ENCODE measurements at places on chromosomes 7 and 10. TPM values are rescaled to one million over a fixed set of nuclear protein-coding genes. Genes with fewer than 3 reads are reported as not detected.
A peak's percentile ranks its signal among the peaks of the same experiment; 100 is the strongest.

SPAM1 gene
- not detected for total RNA-seq

RBP4 gene
- not detected for total RNA-seq

FRG2B gene
- not detected for total RNA-seq

FOXI2 gene
- not detected for total RNA-seq

ENTPD1 gene
- total RNA-seq = 0.03 TPM

AGAP4 gene
- 2.7 TPM for total RNA-seq

DNA sequence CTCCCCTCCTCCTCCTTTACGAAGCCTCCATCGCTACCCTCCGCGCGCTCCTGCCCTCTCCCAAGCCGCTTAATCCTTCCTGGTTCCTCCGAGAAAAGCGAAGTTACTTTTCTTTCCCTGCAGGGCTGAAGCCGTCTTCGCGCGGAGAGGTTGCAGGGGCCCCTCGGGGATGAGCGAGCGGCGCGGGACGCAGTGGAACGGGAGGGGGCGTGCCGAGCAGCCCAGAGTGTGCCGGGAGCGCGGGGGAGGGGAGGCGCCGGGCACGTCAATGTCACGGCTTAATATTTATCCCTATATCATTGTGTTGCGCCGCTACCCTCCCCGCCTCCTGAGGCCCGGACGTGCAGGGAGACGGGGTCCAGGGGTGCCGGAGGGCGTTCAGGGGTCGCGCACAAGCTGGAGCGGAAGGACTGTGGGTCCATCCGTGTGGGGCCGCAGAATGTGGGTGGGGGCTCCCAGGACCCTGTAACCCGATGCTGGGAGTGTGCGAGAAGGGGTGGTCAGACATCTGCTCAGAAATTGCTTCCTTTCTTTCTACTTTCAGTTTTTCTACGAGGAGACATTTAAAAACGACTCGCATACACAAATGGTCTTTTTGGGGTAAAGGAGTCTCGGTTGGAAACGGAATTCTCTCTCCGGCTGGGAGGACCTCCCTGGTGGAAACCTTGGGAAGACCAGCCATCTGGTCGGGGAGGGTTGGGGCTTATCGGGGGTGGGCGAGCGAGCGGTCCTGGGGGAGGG, 2.4 kb downstream of the CDK6 start:
- DNase-seq = peak; percentile 85

- DNase-seq = peak; percentile 68
These were observed 23.6 kb downstream of the ST8SIA6 start for GRCh38 chr10:17430647-17431355.

DNA sequence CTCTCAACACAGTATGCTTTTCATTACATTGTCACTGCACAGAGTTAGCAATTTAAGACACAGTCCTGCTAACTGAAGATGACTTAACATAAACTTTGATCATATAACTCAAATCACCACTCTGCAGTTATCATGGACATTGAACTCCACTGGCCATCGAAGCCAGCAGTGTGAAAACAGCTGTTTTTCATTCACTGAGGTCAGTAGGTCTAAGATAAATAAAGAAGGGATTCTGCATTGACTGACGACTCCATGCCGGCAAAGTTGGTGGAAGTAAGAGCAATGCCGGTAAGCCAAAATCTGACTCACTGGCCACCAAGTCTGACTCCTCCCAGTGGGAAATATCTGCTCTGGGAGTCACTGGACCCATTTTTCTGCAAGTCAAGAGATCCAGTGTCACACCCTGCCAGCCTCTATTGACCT, 449.9 kb upstream of the ANKRD30A start:
- DNase-seq = peak; percentile 39

DNA sequence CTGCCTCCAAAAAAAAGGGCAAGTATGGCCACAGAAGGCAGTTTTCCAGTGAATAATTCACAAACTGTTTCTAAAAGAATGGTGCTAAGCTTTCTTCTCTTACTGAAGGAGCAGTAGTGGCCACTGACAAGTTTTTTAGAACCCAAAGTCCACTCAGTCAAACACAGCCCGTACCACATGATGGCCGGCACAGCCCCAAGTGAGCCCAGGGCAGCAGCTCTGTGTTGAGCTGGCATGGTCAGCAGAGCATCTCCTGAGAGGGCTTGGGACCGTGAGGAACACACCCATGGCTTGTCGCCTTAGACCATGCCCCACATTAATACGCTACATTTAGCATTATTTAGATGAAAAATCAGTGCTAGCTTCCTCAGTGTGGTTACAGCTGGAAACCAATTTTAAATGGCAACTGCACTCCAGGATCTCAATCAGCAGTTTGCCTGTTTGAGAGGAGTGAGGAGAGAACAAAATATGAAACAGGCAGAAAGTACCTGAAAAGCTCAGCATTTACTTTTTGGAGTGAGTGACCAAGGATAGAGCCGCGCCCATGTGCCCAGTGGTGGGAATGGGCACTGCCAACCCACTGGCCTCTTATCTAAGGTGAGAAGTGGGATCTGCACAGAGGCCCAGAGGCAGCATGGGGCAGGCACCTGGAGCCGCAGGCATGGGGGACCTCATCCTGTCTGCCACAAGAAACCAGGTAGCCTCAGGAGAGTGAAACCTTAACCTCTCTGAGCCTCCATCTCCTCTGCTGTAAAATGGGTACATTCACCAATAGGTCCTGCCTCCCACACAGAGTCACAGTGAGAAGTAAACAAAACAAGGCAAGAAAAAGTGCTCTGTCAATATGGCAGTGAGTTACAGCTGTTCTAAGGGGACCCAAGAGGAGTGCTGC, 17.4 kb downstream of the PSAP start:
- no peak for DNase-seq

DNA sequence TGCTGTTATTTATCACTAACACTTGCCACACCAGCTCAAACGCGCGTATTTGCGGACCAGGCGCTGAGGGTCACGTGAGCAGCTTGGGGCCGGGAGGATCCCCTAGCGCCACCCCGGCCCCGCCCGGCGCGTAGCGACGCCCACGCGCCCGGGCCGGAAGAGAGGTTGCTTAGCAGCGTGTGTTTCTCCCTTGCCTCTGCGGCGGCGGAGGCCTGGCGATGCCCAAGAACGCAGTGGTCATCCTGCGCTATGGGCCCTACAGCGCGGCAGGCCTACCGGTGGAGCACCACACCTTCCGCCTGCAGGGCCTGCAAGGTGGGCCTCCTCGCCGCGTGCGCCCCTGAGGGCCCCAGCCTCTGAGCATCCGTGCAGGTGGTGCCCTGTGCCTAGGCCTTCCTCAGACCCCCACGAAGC, at the start of gene C10orf53:
C10orf53 (plus strand) TSS at position 172 of the 414 bp plus-strand sequence; CDS start at position 219, 47 bp downstream.
- DNase-seq = peak; percentile 54

- no peak for DNase-seq
These were observed 16.9 kb downstream of the DYDC2 start for GRCh38 chr10:80373502-80373901.

- peak; percentile 38 for DNase-seq
These were observed at the start of gene AGR2 for GRCh38 chr7:16804674-16805439. Gene AGR2, minus strand, starts transcription at chr7:16804999. Its CDS starts 3,203 bp downstream, at chr7:16801796.

- DNase-seq = no peak
These were observed 181.5 kb downstream of the THSD7A start for GRCh38 chr7:11650500-11650899.

GRCh38 chr7:32869716-32870115, 21.8 kb downstream of the KBTBD2 start:
- DNase-seq = no peak

- DNase-seq = no peak
These were observed 98.6 kb downstream of the NXPH1 start for GRCh38 chr7:8531991-8532515.

DNA sequence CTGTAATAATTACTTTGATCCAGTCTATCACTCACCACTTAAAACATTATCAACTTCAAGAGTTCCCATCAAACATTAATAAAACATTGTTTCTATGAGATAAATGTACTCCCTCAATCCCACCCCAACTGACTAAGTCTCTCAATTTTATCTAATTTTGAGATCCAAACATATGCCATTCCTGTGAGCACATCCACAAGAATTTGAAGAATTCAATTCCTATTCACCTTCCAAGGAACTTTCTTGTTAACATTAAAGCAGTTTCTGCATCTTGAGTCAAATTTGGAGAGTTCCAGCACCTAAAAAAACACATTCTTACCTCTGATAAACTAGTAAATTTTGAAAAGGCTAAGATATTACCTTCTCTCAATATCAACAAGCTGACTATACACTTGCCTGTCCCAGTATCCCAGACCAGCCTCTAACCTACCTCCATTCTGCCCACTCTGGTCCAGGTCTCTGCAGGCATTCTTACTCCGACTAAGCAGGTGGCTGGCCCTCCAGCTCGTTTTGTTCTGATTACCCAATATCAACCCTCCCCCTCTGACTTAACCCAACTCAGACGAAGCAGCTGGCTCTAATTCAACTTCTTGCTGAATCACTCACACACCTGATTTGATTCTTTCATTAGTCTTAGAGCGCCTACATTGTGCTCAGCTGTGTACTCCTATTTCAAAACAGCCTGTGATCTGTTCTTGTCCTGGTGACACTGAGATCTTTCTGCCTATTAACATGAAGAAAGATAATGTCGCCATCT, 275.2 kb downstream of the IPMK start:
- DNase-seq = peak; percentile 71

GRCh38 chr10:112873541-112873940, 76.5 kb upstream of the TCF7L2 start:
- no peak for DNase-seq

DNA sequence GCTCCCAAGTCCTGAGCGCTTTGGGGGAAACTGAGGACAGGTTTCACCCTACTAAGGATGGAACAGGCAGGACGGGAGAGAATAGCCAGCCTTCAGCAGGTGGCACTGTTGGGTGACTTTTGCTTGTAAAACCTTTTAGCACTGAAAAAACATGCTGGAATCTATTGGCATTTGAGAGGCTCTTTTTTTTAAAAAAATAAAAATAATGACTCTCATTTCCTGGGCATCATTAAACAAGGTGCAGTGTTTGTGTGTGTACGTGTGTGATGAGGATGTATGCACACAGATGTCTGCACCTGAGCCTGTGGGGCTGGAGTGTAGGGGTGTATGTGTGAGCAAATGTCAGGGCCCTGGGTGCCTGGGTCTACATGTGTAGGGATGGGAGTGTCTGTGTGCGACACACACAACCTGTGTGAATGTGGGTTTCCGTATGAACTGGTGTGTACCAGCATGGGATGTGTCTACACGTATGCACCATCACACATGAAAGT, 177.9 kb downstream of the RPS24 start:
- DNase-seq = peak; percentile 33

DNA sequence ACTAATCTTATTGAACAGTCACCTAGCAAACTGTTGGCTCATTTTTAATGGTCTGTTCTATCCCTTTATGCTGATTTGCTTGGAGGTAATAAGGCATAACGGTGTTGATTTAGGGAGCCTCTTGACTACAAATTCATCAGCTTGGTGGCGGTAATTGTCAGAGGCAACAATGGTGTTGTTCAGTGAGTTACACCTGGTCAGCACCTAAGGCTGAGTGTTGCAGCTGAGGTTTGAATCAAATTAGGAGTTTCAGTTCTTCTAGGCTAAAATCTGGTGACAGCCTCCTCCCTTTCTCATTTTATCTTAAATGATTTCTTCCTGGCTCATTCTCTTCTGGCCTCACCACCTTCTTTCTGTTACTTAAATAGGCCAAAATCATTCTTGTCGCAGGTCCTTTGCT, 42.3 kb upstream of the SP8 start:
- DNase-seq = no peak

GRCh38 chr10:327889-328852, 192.9 kb downstream of the ZMYND11 start:
- DNase-seq = no peak

- DNase-seq = peak; percentile 35
These were observed 1156.0 kb upstream of the LRRTM3 start for GRCh38 chr10:65769828-65770227.

GRCh38 chr7:99035723-99036545, 108.0 kb downstream of the SMURF1 start:
- no peak for DNase-seq

DNA sequence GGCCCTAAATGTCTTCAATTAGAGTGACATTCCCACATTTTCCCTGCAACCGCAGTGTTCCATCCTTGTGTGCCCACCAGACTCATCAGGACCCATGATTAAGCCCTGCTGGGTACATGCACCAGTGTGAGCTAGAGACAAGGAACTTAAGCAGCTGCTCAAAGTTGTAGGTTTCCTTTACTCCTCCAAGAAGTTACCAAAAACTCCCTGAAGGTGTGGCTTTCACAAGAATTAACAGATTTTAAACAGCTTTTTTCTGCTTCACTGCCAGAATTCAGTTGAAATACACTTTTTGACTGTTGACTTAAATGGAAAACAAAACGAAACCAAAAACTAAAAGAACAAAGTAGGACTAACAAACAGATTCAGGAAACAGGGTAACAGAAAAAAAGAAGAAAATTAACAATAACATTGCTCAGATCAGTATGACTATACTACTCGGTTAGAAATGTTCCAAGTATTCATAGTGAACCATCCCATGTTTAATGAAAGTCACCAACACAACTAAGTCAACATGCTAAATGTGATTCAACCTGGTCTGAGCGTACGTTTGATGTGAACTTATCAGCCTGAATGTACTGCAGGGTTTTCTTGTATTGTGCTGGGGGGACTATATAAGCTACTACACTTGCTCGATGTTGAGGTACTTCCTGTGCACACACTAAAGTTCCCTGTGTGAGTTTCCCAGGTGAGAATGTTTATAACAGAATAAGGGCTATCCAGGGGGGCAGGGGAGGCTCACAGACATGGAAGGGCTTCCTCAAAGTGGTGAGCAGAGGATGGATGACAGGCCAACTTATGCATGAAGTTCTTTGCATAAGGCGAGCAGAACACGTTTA, 22.2 kb downstream of the SLC37A3 start:
- no peak for DNase-seq

DNA sequence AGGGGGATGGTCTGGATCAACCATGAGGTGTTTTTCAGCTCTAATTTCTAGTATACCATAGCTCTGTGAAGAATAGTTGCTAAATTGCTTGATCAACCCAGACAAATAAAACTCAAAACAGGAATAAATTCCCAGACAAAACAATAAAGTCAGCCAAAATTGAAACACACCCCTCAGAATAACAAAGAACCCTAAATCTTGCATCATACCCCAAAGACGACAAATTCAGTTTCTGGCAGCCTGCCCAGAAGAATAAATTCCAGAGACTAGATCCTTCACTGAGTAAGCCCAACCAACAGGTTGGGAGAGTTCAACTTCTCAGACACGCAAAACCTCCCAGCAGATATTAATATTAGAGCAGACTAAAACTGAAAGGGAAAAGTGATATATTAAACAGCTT, 11.2 kb upstream of the SEM1 start:
- DNase-seq = no peak

- DNase-seq = no peak
These were observed 164.6 kb upstream of the ZMIZ1 start for GRCh38 chr10:78904196-78904595.

- DNase-seq = no peak
These were observed 316.3 kb downstream of the FRMD4A start for GRCh38 chr10:14014423-14014822.

- DNase-seq = peak; percentile 96
These were observed 9.9 kb downstream of the TTYH3 start for GRCh38 chr7:2641406-2642393.

GRCh38 chr7:116781584-116781983, 80.8 kb upstream of the CAPZA2 start:
- no peak for DNase-seq
